ENCODE measurements at places on chromosomes 5 and 9.

DNA sequence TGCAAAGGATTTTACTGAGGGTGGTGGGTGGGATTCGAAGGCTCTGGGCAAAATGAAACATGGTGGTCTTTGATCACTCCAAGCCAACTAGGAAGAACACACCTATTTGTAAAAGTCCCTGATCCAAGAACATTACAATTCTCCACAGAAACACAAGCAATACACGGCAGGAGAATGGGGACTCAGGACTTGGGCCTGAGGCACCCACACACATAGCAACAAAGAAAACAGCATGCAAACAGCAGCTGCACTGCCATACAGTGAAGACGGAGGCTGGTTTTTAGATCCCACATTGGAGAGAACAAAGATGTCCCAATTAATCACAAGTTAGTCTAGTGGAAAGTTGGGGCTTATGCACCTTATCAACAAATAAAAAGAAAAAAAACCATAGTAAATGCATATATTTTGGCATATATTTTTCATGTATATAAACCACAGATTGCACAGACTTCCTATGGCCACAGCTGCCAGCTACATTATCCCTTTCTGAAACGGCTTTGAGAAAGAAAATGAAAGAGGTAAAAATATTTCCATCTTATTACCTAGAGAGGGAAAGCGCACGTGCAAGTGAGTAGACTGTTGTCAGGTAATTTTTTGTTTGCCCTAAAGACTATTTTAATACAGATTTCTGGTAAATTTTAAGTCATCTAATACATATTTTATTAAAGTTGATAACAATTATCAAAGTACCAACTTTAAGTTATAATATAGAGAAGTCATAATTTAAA is 410.9 kb downstream of the BNC2 start:
- no peak for DNase-seq

DNA sequence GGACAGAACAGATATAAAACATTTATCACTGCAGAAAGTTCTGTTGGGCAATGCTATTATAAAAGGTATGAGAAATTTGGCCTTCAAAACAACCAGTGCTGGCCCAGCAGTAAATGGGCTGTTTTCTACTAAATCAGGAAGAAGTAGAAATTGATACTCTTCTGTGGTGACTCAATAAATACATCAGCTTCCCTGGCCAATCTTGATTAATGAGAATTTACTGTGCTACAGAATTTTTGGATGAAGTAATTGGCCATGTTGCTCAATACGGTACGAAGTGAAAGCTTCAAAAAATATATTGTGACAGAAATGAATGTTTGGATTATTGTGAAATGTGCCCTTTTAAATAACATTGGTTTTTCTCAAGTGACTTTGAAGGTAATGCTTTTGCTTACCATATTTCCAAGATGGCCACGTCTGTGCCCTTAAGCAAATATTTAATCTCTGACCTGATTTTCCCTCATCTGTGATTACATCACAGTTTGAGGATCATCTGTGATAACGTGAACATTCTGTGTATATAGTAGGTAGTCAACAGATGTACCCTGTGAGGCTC is 4.2 kb downstream of the DNAJA1 start:
- DNase-seq, result no peak

DNA sequence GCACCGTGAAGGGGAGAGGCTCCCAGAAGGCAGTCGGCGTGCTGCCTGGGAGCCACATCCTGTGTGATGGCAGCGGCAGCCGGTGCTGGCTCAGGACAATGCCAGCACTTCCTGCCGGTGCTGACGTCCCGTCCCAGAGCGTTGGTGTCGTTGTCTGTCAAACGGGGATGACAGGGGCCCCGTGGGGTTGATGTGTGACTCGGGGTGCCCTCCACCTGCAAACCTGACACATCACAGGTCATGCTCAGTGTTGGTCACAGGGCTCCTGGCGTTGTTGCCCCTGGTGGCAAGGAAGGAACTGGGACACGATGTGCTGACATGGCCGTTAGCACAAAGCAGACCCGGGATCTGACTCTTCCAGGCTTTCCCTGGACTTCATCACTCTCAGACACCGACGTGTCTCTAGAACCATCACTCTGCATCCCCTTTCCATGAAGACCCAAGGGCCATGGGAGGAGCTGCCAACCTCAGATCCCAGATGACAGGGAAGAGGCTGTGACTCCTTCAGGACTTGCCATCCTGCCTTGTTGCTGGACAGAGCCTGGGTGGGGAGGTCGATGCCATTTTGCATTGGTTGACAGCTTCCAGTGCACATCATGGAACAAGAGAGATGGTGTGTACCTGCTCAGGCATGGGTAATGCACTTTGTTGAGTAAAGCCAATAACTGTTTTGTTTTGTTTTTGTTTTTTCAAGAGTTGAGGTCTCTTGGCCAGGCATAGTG is 21.5 kb downstream of the PLPP7 start:
- no peak for DNase-seq

DNA sequence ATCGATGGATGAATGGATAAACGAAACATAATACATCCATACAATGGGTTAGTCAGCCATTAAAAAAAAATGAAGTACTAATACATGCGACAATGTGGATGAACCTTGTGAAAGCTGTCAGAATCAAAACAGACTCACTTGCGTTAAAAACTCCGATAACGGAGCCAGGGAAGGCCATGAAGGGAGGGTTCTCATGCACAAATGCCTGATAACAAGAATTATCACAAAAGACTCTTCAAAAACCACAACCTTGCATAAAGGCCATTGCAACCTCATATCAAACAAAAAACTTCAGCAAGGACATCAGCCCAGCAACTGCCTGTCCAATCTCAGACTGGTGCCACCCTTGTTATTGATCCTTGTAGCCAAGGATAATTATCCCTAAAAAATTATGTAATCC is 13.7 kb downstream of the ERMP1 start:
- no peak for DNase-seq

DNA sequence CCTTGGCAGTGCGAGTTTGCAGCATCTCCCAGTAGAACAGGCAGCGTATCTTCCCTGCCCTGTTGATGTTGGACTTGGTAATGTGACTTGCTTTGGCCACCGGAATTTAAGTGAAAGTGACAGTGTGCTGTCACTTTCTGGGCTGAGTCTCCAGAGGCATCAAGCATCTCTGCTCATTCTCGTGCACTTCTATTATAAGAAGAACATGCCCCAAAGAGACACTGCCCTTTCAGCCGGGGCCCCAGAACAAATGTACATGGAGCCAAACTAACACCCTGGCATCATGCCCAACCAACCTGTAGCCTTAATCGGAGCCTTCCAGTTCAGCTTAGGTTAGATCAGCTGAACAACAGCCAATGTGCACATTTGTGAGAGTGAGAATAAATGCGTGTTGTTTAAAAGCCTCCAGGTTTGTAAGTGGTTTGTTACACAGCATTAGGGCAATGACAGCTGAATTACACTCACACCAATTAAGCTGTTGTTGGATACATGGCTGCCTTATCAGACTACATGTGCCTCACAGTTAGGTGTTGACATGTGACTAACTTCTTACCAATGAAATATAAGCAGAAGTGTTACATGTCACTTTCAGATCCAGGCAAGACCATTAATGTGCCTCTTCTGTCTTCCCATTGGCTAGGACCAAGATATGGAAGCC is 22.1 kb upstream of the FRMD3 start:
- no peak for DNase-seq

- DNase-seq, result peak; percentile 69
Measured at GRCh38 chr9:133619791-133620190, 10.6 kb upstream of the FAM163B start.

DNA sequence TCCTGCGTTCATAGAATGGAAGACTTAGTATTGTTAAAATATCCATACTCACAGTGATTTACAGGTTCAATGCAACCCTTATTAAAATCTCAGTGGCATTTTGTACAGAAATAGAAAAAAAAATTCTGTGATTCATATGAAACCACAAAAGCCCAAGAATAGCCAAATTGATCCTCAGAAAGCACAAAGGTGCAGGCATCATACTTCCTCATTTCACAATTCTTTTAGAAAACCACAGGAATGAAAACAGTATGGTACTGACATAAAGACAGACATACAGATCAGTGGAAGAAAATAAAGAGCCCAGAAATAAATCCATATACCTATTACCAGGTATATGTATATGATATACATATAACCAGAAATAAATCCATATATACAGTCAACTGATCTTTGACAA is 86.8 kb upstream of the MEGF10 start:
- DNase-seq, result no peak

GRCh38 chr5:72280581-72281069 is 39.4 kb downstream of the MRPS27 start:
- peak; percentile 44 for DNase-seq

- no peak for DNase-seq
Measured at GRCh38 chr5:181036816-181037364, 3.2 kb upstream of the BTNL9 start.

- no peak for DNase-seq
Measured at GRCh38 chr5:159409801-159410200, 79.5 kb upstream of the IL12B start.

GRCh38 chr5:170757182-170757601 is 26.3 kb upstream of the GABRP start:
- no peak for DNase-seq

- DNase-seq, result no peak
Measured at GRCh38 chr9:13089666-13090065, 189.8 kb downstream of the MPDZ start.

DNA sequence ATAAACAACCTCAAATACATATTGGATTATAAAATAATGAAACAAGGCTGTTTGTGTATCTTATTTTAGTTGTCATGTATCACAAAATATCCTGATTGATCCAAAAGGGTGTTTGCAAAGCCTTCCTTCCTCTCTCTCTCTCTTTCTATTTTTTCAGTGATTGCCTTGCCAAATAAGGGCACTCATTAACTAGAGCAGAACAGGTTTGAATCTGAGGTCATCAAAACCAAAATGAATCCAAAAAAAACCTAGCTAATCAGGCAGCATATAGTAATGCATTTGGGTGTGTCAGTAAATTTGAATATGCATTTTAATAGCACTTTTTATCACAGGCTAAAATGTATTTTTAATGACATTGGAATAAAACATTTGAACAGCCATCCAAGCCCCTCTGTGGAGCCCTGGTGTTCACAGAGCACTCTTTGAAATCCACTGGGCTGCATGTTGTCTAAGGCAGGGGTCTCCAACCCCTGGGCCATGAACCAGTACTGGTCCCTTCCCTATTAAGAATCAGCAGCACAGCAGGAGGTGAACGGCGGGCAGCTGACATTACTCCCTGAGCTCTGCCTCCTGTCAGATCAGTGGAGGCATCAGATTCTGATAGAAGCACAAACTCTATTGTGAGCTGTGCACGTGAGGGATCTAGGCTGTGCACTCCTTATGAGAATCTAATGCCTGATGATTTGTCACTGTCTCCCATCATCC is 171.8 kb upstream of the RAI14 start:
- no peak for DNase-seq

DNA sequence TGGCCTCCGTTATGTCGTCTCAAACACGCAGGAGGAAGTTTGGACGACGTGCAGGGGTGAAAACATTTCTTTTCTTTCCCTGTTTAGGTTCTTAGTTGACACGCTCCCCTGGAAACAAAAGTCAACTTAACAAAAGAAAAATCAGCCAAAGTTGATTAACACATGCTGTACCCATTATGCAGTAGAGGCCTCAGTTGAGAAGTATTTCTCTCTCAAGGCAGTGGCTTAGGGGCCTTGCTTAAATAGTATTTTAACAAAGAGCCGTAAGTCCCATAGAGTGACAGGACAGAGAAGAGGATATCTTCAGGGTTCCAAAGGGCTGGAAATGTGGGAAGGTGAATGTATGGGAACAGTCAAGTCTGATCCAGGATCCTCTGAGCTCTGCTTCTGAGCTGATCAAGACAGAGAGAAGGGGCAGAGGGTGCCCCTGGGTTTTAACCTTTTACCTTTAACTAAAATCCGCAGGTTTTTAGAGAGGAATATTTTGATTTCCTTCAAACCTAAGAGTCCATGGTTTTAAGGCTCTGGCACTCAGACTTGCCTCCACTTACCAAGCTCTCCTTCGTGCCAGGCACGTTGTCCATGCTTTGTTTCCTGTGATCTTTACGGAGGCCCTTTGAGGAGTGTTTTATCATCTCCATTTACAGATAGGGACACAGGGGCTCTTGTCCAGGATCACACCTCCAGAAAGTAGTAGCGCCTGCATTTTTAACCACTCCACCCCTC is 629 bp upstream of the CD74 start:
- no peak for DNase-seq

- DNase-seq, result no peak
Measured at GRCh38 chr5:9233035-9233434, 312.8 kb downstream of the SEMA5A start.

DNA sequence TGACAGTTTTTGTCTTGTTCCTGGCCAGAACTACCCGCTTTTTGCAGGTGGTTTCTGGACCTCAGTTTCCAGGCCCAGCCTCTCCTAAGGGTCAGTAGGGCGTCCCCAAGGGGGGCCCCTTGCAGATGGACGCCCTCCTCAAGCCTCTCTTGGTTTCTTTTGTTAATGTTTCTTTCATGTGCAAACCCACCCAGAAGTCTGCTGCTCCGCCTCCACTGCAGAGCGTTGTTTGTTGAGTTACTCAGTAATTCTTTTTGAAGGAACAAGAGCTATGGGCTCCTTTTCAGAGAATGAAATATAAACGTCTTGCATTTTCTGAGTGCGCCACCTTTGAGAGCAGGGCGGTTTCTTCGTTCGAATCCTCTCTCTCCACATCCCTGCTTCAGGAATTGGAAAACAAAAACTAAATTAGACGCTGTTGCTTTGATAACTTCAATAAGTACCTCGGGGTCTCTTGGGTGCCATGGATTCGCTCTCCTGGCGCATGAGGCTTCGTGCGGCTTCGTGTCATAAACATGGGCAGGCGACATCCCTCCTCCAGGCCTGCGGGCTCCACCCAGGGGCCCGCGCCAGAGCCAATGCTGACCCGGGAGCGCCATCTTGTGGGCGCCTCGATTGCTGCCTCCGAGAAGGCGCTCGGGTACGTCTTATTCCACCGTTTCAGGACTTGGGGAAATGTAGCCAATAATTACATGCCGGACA is 38.3 kb upstream of the CKMT2 start:
- DNase-seq, result peak; percentile 85

DNA sequence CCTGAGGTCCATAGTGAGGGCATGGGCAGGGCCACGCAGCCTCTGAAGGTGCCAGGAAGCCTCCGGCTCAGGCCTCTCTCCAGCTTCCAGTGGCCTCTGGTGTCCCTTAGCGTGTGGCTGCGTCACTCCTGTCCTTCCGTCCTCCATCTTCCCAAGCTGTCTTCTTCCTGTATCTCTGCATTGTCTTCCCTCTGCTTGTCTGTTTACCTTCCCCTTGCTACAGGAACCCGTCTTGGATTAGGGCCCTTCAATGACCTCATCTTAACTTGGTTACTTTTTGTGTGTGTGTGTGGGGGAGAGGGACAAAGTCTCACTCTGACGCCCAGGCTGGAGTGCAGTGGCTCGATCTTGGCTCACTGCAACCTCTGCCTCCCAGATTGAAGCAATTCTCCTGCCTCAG is 14.4 kb downstream of the ASS1 start:
- DNase-seq, result no peak

GRCh38 chr5:68271124-68271523 is 55.6 kb downstream of the PIK3R1 start:
- DNase-seq, result no peak

GRCh38 chr5:62771341-62771740 is 192.7 kb downstream of the LRRC70 start:
- DNase-seq, result no peak

- no peak for DNase-seq
Measured at GRCh38 chr5:137834498-137835049, 33.1 kb upstream of the MYOT start.
